ENCODE measurements at places on chromosomes 16 and 17.

DNA sequence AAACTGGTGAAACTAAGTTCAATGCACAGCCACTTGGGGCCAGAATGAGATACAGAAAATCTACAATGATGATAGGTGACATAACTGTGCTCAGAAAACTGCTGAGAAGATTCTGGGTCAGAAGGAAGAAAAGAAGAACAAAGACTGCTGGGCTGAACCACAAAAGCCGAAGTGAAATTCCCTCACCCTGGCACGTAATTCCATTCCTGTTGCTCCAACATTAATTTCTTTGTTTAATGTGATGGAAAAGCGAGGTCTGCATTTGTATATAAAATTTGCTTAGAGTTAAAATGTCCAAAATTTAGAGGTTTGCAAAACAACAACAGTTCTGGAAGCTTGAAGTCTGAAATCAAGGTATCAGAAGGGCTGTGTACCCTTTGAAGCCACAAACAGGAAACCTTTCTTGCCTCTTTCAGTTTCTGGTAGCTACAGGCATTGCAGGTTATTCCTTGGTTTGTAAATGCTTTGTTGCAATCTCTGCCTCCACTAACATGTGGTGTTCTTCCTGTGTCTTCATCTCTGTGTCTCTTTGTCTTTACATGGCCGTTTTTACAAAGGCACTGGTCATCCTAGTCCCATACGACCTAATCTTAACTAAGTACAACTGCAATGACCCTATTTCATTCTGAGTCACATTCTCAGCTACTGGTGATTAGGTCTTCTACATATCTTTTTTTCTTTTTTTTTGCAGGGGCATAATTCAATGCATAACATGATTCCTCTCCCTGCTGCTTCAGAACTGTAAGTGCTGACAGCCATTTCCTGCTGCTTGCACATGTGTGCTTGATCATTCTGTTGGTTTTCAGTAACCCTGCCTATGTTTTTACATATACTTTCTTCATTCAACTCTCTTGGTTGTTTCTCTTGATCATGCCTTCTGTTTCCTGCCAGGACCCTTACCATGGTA is 603.0 kb upstream of the CDH8 start:
- DNase-seq, result no peak

DNA sequence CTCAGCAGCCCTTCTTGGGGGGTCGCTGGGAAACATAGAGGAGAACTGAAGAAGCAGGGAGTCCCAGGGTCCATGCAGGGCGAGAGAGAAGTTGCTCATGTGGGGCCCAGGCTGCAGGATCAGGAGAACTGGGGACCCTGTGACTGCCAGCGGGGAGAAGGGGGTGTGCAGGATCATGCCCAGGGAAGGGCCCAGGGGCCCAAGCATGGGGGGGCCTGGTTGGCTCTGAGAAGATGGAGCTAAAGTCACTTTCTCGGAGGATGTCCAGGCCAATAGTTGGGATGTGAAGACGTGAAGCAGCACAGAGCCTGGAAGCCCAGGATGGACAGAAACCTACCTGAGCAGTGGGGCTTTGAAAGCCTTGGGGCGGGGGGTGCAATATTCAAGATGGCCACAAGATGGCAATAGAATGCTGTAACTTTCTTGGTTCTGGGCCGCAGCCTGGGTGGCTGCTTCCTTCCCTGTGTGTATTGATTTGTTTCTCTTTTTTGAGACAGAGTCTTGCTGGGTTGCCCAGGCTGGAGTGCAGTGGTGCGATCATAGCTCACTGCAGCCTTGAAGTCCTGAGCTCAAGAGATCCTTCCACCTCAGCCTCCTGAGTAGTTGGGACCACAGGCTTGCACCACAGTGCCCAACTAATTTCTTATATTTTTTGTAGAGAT is 3.4 kb downstream of the STH start:
- DNase-seq, result peak; percentile 68

- no peak for DNase-seq
Measured at GRCh38 chr17:59369031-59369975, 37.8 kb downstream of the YPEL2 start.

DNA sequence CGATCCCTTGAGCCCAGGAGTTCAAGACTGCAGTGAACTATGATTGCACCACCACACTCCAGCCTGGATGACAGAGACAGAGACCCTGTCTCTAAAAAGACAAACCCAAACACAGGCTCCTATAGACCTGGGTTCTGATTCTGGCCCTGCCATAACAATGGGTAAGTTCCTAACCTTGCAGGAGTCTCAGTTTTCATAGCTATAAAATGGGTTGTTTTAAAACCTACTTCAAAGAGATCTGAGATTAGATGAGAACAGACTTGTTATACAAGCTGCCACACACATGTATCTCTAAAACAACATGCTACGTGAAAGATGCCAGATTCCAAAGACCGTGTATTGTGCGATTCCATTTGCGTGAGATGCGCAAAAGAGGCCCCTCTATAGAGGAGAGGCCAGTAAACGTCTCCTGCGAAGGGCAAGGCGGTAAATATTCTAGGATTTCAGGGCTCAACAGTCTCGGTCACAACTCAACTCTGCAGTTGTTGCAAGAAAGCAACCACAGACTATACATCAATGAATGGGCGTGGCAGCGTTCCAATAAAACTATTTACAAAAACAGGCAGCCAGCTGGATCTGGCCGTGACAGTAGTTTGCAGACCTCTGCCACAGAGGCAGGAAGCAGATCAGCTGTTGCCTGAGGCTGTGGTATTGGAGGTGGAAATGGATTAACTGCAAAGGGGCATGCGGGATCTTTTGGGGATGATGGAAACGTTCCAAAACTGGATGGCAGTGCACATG is 5.9 kb downstream of the CORO7 start:
- no peak for DNase-seq

DNA sequence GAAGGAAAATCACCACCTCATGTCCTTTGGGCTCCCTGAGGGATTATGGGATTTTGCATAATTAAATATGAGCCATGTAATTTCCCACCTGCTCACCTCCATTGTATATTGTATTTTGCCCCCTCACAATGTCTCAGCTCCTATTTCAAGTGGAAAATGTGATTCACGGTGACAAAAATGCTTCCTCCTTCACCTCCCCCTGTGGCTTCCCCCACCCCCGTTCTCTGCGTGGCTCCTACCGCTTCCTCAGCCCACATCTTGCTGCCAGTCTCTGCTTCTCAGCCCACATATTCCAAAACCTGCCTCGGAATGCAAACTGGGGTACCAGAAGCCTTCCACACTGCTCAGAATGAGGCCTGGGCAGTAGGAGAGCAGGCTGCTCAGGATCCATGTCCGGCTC is 394.5 kb upstream of the C16orf82 start:
- DNase-seq, result no peak

GRCh38 chr17:19371259-19372010 is 6.9 kb upstream of the MAPK7 start:
- peak; percentile 56 for DNase-seq

- no peak for DNase-seq
Measured at GRCh38 chr17:37050920-37051319, 102.2 kb downstream of the AATF start.

DNA sequence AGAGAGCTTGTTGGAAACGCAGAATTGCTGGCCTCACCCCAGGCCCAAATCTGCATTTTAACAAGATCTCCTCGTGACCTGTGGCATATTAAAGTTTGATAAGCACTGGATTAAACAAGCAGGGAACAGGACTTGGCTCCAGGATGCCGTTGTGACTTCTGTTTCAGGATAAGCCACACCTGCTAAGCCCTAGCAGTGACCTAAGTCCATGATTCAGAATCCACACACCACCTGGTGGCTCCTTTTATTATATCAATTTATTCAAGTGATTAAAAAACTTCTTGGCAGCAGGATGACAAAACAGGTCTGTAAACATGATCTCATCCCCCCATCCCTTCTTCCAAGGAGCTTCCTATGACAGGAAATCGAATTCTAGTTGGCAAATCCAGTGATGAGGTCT is 9.1 kb downstream of the NAGPA start:
- DNase-seq, result peak; percentile 27

DNA sequence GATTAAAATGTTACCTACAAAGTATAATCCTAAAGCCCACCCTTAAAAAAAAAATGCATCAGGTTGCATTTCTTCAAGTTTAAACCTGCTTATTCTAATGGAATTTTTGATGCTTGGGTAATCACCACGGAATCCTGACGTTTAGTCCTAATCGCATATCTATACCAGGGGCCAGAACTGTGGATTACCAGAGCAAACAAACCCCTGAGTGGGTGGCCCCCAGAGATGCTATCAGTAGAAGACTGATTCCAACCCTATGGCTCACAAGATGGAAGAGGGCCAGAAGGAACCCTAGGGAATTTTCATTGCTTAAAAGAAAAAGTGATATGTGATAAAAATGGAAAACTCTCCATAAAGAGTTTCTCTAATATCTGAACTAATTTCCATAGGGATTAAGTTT is 152.2 kb upstream of the NOG start:
- DNase-seq, result no peak

GRCh38 chr16:19179546-19180490 is 11.8 kb downstream of the SYT17 start:
- DNase-seq, result peak; percentile 94

- DNase-seq, result peak; percentile 58
Measured at GRCh38 chr17:48892940-48893645, 506 bp downstream of the ATP5MC1 start.

DNA sequence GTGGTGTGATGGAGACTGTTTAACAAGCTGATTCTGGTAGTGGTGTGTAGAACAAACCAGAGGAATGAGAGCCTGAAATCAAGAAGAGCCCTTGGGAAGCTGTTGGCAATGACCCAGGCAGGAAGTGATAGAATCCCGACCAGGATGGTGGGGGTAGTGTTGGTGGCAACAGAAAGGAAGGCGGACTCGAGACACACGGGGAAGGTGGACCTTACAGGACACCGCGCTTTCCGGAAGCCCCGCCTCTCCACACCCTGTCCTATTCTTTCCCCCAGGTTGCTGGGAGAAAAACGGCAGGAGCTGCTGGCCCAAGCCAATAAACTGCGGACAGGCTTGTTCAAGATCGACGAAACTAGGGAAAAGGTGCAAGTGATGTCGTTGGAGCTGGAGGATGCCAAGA is 30.0 kb upstream of the KDM6B start:
- no peak for DNase-seq

DNA sequence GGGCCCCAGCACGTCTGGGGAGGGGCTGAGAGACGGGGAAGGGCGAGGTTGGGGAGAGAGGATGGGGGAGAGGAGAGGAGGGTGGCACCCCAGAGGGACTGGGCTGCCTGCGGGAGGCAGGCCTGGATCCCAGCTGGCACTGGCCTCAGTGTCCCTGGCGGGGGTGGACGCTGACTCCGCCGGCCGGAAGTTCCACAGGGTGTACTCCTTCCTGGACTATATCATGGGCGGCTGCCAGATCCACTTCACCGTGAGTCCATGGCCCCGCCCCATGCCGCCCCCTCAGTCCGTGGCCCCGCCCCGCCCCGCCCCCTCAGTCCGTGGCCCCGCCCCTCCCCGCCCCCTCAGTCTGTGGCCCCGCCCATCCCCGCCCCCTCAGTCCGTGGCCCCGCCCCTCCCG is 11.3 kb downstream of the CPNE7 start:
- DNase-seq, result no peak

DNA sequence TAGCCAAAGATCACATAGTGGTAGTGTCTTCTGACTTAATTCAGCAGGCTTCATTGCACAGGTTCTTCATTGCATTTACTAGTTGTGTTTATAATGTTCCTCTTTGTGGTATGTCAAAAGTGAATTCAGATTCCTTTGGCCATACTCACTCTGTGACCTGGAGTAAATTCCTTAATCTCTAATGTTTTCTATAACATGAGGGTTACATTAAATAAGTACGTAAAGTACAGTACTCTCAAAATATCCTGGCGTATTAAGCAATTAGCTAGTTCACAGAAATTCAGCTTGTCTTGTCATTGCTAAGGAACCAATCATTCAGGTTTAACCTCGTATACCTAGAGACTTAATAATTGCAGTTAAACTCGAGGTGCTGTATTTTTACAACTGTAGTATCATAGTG is 4.2 kb downstream of the RPS6KB1 start:
- no peak for DNase-seq

DNA sequence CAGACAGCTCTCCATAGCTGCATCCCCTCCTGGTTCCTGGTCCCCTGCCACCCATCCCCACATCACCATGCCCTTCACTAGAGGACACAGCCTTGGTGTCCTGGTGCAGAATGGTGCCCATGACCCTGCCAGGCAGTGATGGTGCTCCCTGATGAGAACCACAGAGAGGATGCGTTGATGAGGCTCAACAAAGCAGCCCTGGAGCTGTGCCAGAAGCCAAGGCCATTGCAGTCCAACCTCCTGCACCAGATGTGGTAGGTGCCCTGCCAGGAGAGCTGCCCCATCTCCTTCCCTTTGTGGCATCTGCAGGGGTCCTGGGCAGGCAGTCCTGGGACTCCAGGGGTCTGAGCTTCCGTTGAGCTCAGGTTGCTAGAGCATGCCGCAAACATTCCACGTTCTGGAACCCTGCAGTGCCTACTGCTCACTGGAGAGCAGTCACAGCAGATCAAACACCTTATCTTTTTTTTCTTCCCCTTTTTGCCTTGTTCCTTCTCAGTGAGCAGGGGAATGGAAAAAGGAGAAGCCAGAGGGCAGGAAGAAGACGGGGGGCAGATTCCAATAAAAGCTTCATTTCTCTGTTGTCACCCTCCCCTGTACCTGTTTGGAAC is 5.3 kb upstream of the EPN3 start:
- no peak for DNase-seq

DNA sequence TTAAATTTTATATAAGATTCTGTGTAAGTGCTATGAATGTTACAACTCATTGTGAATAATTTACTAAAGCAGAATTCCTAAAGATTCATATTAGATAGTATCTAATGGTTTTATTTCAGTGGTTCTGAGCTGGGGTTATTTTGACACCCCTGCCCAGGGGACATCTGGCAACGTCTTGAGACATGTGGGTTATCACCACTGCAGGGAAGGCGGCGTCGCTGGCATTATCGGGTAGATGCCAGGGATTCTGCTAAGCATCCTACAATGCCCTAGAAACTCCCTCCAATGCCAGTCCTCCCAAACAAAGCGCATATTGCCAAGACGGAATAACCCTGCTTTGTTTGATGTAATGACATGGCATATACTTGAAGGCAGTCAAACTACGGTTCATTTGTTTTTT is 372.3 kb upstream of the ZFHX3 start:
- no peak for DNase-seq

- DNase-seq, result peak; percentile 74
Measured at GRCh38 chr16:56866955-56867830, 2.2 kb downstream of the SLC12A3 start.

GRCh38 chr17:8175795-8176196 is 384 bp downstream of the TMEM107 start:
- DNase-seq, result peak; percentile 61

- DNase-seq, result no peak
Measured at GRCh38 chr17:38967290-38967738, at the start of gene FBXO47. TSS of gene FBXO47 (minus strand) at chr17:38967403. CDS start at chr17:38963025, 4,378 bp downstream.

- peak; percentile 93 for DNase-seq
Measured at GRCh38 chr16:19717741-19718623, at the start of the genes IQCK and KNOP1. TSS of gene IQCK (plus strand) at chr16:19718271. CDS start at chr16:19718307, 36 bp downstream. TSS of gene KNOP1 (minus strand) at chr16:19718227. CDS start at chr16:19715035, 3,192 bp downstream.

DNA sequence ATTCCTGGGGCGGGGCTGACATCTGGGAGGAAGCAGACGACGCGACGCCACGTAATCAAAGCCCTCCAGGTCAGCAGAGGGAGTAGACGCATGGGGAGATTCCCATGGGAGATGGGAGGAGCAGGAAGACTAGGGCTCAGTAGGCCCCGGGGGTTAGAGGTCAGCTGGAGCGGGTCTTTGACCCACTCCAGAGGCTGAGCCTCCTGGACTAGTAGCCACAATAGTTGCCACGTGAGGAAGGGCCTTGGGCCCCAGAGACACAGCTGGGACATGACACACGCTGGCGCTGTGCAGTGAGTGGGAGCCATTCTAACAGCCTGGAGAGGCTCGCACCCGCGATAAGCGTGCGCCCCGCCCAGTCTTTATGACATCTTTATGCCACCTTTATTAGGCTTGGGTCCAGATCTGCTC is 95.7 kb upstream of the AMZ2 start:
- DNase-seq, result no peak

GRCh38 chr17:29655323-29655722 is 32.6 kb upstream of the CORO6 start:
- no peak for DNase-seq
